ENCODE measurements at places on chromosomes 6 and 20.
A peak's percentile ranks its signal among the peaks of the same experiment; 100 is the strongest.

GRCh38 chr6:54574671-54575070 lies 266.4 kb downstream of the TINAG start:
- DNase-seq: no peak

- no peak for DNase-seq
These were observed 19.8 kb downstream of the DLL1 start for GRCh38 chr6:170270984-170271593.

GRCh38 chr6:142804490-142804889 lies 140.5 kb downstream of the HIVEP2 start:
- no peak for DNase-seq

DNA sequence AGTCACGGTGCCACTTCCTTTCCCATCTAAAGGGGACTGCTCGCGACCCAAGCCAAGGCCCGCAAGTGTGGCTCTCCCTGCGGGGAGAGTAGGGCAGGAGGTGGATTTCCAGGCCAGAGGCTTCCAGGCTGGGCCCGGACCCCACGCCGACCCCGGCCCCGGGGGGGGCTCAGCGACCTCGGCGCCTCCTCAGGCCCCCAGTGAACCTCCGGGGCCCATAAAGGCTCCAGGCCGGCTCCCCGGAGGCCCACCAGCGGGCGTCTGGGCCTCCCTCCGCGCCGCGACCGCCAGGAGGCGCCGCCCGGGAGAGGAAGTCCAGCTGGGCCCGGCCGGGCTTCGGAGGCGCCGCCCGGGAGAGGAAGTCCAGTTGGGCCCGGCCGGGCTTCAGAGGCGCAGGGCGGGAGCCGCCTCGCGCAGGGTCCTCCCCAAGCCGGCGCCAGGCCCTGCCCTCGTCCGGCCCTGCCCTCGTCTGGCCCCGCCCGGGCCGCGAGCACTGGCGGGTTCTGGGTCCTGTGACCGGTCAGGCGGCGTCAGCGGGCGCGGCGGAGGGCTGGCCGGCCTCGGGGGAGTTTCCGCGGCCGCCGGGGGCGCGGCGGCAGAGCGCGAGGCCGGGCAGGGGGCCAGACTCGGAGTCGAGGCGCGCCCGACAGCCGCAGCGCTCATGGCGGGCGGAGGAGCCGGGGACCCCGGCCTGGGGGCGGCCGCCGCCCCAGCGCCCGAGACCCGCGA lies at the start of gene RAB32:
RAB32 (plus strand) TSS at position 623 of the 729 bp plus-strand sequence; CDS start at position 662, 39 bp downstream.
- DNase-seq: peak; percentile 40

GRCh38 chr20:35302421-35303335 lies 10.5 kb upstream of the FAM83C start:
- no peak for DNase-seq

DNA sequence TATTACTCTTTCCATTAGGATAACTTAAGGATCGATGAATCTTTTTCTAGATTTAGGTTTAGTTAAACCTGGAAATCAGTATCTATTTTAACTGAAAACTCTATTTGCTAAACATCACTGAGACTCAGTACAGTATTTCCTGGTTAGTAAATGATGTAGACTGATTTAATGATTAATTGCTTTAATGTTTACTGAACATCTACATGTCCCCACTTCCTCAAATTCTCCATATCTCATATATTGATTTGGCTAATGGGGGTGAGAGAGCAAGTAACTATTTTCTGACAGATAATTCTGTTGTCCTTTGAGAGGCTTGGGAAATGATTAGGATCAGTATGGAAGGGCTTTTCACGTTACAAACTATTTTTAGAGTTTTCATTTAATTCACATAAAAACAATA lies 10.3 kb downstream of the MKKS start:
- DNase-seq: no peak

DNA sequence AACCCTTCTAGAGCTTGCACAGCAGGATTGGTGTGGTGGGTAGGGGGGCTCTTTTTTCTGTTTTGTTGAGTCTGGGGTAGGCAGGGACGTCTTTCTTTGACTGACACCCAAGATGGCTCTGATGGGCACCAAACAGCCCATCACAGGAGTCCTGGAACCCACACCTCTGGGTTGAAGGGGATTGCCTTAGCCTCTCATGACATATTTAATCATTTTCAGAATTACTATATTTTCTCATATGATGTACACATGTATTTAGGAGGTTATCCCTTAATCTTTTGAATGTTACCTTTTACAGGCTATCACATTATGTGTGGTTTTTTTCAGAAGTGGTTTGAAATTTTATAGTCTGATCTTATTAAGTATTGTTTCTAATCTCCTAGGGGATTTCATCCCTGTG lies 64.6 kb downstream of the RPP40 start:
- no peak for DNase-seq
